ENCODE measurements at places on chromosomes 4 and X. TPM values are rescaled to one million over a fixed set of nuclear protein-coding genes. Genes with fewer than 3 reads are reported as not detected.

DNA sequence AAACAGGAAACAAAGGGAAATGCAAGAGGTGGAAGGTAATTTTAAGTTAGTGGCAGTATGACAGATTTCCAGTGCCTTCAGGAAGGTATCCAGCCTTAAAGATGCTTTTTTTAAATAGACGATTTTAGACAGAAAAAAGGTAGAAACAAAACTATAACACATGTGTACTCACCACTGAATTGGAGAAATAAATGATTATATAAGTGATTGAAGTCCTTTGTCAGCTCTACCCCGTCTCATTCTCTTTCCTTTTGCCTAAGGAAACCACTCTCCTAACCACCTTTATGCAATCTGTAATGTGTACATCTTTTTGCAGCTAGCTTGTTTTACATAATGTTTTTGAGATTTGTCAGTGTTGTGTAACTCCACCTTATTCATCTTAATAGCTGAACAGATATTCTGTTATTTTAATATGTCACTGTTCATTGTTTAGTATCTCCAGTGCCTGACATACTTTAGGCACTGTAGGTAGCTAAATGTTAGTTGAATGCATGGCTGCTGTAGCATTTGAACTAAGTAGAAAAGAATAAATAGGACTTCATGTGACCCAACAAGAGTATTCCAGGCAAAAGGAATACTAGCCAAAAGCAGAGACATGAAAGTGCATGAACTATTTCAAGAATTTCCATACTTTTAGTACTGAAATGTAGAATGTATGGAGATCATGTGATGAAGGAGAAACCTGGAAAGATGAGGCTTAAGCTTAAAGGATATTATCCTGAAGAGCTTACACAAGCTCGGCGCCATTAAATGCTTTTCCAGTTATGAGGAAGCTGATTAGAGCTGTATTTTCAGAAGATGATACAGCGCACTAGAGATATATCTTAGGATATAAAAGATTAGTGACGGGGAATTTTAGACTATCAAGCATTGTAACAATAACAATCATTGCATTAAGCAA lies 865 bp downstream of the FAM200B start:
- H3K4me1 ChIP-seq: peaks cover 32% of the 10 kb centered on the region
- peak overlapping the region; percentile 97 for H3K27ac ChIP-seq
- no peaks in the 10 kb centered on the region for H3K36me3 ChIP-seq
- H3K27me3 ChIP-seq: no peaks in the 10 kb centered on the region

KLHL4 gene
- not detected for total RNA-seq

SAGE1 gene
- not detected for total RNA-seq

GRCh38 chrX:120468071-120468470 lies 1.0 kb downstream of the LAMP2 start:
- H3K27me3 ChIP-seq: no peaks in the 10 kb centered on the region
- peaks cover 5% of the 10 kb centered on the region for H3K4me1 ChIP-seq
- DNase-seq: no peak
- peak overlapping the region; percentile 67 for H3K4me3 ChIP-seq
- no peaks in the 10 kb centered on the region for H3K36me3 ChIP-seq

DNA sequence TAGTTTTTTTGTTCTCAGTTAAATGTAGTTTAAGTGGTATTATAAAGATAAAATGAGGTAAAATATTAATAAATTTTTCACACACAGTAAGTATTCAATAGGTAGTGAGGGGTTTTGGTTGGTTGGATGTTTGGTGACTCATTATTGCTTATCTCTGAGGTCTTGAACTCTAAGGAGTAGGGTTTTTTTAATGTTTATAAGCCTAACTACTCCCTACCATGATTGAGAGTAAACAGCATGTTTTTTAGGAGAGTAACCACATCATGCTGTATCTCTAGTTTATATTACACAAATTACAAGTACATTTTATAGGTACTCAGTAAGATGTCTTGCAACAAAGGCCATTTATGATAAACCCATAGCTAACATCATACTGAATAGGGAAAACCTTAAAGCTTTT lies 181.6 kb downstream of the MAPK10 start:
- no peak for DNase-seq
- no peaks in the 10 kb centered on the region for H3K27me3 ChIP-seq
- no peak overlapping the region for H3K27ac ChIP-seq
- H3K4me1 ChIP-seq: no peaks in the 10 kb centered on the region

DNA sequence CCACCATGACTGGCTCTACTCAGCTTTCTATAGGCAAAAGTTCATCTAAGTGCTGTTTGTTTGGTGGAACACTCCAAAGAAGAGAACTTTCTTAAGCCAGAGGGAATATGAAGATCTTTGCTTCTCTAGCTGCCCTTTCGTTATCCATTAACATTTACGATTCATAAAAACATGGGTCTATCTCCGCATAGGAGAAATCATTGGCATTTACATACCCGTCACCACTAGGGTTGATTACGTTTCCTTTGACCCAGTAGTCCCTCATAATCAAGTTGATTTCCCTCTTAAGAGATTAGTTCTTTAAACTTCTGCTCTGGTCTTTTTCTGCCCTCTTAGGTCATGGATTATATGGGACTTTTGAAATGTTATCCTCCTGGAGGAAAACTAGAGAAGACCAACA lies 57.5 kb downstream of the PTCHD1 start:
- H3K36me3 ChIP-seq: no peaks in the 10 kb centered on the region
- H3K27me3 ChIP-seq: no peaks in the 10 kb centered on the region
- DNase-seq: no peak
- H3K4me1 ChIP-seq: no peaks in the 10 kb centered on the region
- no peak overlapping the region for H3K27ac ChIP-seq

ZXDB gene
- total RNA-seq: 6.5 TPM

DNA sequence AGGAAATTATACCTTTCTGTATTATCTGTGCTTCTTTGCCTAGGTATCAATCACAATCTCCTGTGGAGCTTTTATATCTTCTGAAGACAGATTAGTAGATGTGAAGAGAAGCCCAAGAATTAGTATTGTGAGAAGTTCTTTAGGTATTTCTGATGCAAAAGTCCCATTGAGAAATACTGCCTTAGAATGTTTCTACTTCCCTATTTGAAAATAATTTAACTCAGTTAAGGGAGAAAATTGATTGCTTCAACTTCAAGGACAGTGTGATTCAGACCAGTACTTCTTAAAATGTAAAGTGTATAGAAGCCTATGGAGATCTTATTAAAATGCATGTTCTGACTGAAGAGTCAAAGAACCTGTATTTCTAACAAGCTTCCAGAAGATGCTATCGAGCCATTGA lies 9.0 kb downstream of the EIF1AX start:
- H3K27me3 ChIP-seq: no peaks in the 10 kb centered on the region
- H3K4me1 ChIP-seq: peaks cover 12% of the 10 kb centered on the region
- no peak overlapping the region for H3K27ac ChIP-seq
- H3K4me3 ChIP-seq: no peak overlapping the region
- no peaks in the 10 kb centered on the region for H3K36me3 ChIP-seq

CTAG1A gene
- not detected for total RNA-seq

WDR17 gene
- total RNA-seq: 0.52 TPM

DNA sequence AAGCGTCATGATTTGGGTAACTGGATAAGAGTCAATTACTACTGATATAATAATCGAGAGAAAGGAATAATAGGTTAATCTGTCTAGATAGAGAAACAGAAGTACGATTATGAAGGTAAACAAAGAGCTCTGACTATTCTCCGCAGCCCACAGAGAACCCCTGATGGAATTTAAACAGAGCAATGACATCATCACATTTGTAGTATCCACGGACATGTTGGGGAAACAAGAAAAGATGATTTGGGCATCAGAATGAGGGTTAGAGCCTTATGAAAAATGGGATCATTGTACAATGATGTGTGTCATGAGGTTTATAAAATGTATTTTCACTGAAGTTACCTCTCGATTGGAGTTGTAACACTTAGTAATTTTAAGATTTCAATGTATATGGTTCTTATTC lies 129.9 kb downstream of the DTHD1 start:
- no peak overlapping the region for H3K27ac ChIP-seq
- no peak overlapping the region for H3K4me3 ChIP-seq
- no peaks in the 10 kb centered on the region for H3K27me3 ChIP-seq
- no peaks in the 10 kb centered on the region for H3K36me3 ChIP-seq
- no peak for DNase-seq

CT45A1 gene
- total RNA-seq: not detected

OPN1MW3 gene
- total RNA-seq: not detected

GRCh38 chrX:150005027-150005426 lies 66.7 kb upstream of the EOLA2 start:
- no peak for DNase-seq
- H3K4me3 ChIP-seq: no peak overlapping the region
- no peaks in the 10 kb centered on the region for H3K36me3 ChIP-seq
- no peaks in the 10 kb centered on the region for H3K4me1 ChIP-seq

- H3K27ac ChIP-seq: no peak overlapping the region
- no peaks in the 10 kb centered on the region for H3K4me1 ChIP-seq
- H3K4me3 ChIP-seq: no peak overlapping the region
- no peaks in the 10 kb centered on the region for H3K36me3 ChIP-seq
- DNase-seq: no peak
Measured at GRCh38 chrX:10741003-10741402, 120.6 kb upstream of the MID1 start.

DNA sequence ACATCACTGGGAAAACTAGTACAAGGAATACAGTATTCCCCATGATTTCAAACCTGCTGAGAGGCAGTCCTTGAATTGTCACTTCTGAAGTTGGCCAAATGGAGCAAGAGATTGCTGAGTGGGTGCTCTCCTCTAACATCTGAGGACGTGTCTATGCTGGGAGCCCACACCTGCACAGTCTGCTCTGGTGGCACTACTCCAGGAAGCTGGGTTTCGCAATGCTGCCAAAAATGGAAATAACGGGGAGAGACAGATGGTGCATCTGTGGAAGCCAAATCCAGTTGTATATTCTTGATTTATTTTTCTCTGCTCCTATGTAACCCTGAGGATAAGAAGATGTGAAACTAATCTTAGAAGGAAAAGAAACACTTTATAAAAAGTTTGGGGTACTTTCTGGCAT lies 240.1 kb upstream of the CTSO start:
- no peak for DNase-seq
- peaks cover 11% of the 10 kb centered on the region for H3K4me1 ChIP-seq
- no peak overlapping the region for H3K27ac ChIP-seq
- H3K27me3 ChIP-seq: no peaks in the 10 kb centered on the region
- H3K4me3 ChIP-seq: no peak overlapping the region
- no peaks in the 10 kb centered on the region for H3K36me3 ChIP-seq

- H3K4me3 ChIP-seq: peak overlapping the region; percentile 80
- no peak overlapping the region for H3K27ac ChIP-seq
- H3K36me3 ChIP-seq: no peaks in the 10 kb centered on the region
- no peaks in the 10 kb centered on the region for H3K27me3 ChIP-seq
- H3K4me1 ChIP-seq: peaks cover 44% of the 10 kb centered on the region
- no peak for DNase-seq
Measured at GRCh38 chr4:98659741-98660462, 1.5 kb upstream of the TSPAN5 start.

- H3K4me3 ChIP-seq: no peak overlapping the region
- no peaks in the 10 kb centered on the region for H3K27me3 ChIP-seq
- peaks cover 16% of the 10 kb centered on the region for H3K4me1 ChIP-seq
- no peak overlapping the region for H3K27ac ChIP-seq
- no peak for DNase-seq
- no peaks in the 10 kb centered on the region for H3K36me3 ChIP-seq
Measured at GRCh38 chr4:123598331-123598730, 201.7 kb downstream of the SPRY1 start.
